Naive thymus-derived CD4-positive, alpha-beta T cell (primary cell): ENCODE measurements at places on chromosomes 5 and 9. TPM values are rescaled to one million over a fixed set of nuclear protein-coding genes. Genes with fewer than 3 reads are reported as not detected.

DNA sequence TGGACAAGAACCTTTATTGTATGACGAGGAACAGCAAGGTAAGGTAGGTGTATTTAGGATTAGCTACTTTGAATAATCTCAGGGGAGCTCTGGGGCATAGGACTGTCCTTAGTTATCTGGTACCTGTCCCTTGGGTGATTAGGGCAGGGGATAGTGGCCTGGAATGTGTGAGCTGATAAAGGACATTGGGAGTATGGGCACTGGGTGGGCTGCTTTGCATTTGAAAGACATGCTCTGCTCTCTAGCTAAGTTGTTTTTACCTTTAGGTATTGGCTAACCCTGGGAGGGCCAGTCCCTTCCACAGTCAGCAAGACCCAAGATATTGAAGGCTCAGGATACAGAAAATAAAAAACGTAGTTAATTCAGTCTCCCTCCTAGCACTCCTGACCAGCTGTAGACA lies 282.8 kb upstream of the C9orf72 start:
- DNase-seq = no peak

- no peak for DNase-seq
These were observed 4.5 kb downstream of the FBXW5 start for GRCh38 chr9:136939996-136940525.

DNA sequence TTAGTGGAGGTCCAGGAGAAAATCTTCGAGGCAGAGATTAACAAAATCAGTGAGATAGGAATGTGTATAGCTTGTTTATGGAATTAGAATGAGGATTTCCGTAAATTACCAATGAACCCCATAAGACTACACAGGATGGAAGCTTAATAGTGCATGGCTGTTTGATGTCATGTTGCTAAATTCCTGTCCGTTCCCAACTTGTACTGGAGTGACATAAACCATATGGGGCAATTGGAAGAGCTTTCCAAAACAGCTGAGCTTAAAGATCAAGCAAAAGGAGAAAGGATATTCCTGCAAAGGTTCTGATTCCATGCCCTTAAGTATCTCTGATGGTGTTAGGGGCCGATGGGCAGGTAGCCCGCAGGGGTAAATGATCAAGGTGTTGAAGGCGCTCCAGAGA lies 17.4 kb downstream of the GLE1 start:
- DNase-seq = no peak

DNA sequence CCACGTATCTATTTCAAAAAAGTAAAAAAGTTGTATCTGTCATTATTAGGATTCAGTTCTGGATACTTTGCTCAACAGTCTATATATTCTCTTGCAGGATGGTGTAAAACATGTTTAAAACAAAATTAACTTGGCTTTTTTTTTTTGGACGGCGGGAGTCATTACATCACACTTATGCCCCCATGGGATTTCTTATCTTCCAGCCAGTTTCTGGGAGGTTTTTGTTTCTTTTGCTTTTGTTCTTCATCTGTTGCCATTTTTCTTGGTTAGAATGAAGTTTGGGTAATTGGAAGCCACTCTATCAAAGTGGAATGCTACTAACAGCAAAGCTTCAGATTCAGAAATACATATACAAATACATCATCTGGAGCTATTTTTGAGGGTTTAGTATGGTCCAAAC lies 1.8 kb upstream of the STARD4 start:
- DNase-seq = no peak

GRCh38 chr9:123445116-123445515 lies 89.1 kb downstream of the CRB2 start:
- no peak for DNase-seq

- DNase-seq = no peak
These were observed 152.8 kb downstream of the TMEM167A start for GRCh38 chr5:82924226-82925060.

GRCh38 chr5:176388003-176388443 lies 375 bp downstream of the NOP16 start:
- DNase-seq = no peak

SOX30 gene
- total RNA-seq = not detected
